CMK (cell line): ENCODE measurements at places on chromosomes 2 and 18.

GRCh38 chr18:26637324-26637723 lies 89.0 kb upstream of the KCTD1 start:
- DNase-seq: no peak

- no peak for DNase-seq
Measured at GRCh38 chr2:238905224-238905623, 57.3 kb downstream of the TWIST2 start.

DNA sequence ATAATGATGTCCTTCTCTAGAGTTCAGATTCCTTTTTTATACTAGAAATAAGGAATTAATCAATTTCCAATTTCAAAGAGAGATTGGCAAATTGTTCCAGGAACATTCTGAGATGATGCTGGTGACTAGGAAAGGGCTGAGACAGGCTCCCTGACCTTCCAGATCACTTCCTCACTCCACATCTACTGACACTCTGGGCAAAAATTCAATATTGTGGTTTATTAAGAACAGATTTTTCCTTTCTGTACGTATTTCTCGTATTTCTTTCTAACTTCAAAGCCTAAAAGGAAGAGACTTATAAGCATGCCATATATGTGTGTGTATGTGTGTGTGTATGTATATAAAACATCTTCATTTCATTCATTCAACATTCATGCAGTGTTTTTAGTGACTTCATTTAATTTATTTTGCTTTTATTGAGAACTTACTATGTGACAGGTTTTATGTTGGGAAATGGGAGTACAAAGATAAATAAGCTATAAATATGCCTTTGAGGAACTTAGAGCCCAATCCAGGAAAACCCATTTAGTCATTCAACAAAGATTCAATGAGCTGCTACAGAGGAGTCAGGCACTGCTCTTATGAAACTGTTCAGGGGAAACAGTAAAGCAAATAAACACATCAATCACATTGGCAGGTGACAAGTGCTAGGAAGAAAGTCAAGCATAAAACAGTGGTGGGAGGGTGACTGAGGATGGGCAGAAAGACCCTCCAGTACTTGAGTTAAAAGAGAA lies 137.9 kb downstream of the RDH14 start:
- DNase-seq: no peak

- no peak for DNase-seq
Measured at GRCh38 chr2:225494100-225494459, 94.6 kb downstream of the NYAP2 start.

- DNase-seq: no peak
Measured at GRCh38 chr18:27787547-27787946, 389.4 kb downstream of the CDH2 start.

GRCh38 chr2:134039912-134040581 lies 213.8 kb upstream of the MGAT5 start:
- no peak for DNase-seq

GRCh38 chr2:127153691-127154158 lies 46.8 kb upstream of the BIN1 start:
- DNase-seq: no peak

- DNase-seq: no peak
Measured at GRCh38 chr18:37161491-37161890, 332.6 kb downstream of the KIAA1328 start.
